GM18507 (cell line): ENCODE measurements at places on chromosomes 3 and 15.

GRCh38 chr3:123525433-123525832, 59.4 kb downstream of the HACD2 start:
- no peak for DNase-seq

- no peak for DNase-seq
Measured at GRCh38 chr15:29208352-29208751, 61.3 kb downstream of the NSMCE3 start.

DNA sequence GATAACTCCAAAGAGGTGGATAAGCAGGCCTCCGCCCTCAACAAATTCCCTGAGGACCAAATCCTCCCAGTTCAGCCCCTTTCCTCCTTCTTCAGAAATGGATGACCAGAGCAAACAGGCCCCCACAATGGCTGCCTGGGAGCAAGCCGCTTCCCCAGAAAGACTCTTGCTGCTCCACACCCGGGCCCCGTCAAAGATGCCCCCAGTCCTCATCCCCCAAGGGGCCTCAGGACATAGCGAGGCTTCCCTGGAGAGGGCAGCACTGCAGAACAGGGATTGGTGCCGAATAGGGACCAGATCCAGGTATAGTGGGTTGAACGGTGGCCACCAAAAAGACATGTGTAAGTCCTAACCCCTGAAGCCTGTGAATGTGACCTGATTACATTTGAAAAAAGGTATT, 502.3 kb downstream of the SHQ1 start:
- DNase-seq: no peak

GRCh38 chr3:117706756-117707155, 997.2 kb downstream of the TUSC7 start:
- no peak for DNase-seq

DNA sequence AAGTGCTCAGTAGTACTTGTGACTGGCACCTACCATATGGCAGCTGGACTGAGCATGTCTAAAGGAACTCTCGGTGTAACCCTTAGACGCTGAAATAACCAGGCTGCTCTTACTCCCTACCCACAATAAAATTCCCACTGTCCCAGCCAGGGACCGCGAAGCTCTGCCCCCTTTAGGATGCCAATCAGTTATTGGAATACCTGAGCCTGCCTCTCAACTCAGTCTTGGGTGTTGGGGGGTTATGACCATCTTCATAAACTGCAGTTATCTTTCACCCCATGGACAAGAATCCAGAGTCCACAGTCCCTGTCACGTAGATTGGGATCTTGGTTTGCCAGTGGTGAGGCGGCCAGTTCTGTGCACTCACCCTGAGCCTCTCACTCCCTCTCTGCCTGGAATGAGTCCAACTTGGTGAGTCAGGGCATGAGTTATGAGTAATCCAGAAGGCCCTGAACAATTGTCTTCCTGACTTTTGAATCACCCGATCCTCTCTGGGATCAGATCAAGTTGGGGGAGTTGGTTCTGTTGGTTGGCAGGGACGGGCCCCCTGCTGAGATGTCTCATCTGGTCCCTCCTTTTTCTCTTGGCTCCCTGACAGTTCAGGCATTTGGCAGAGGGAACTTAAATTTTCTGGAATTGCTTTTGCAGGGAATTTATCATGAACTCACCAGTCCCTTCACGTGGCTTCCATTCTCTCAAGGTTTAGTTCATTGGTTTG, 120.1 kb upstream of the UBE2E1 start:
- DNase-seq: no peak

GRCh38 chr15:101152914-101153313, 98.9 kb downstream of the CHSY1 start:
- no peak for DNase-seq

GRCh38 chr3:65625305-65625704, 413.4 kb downstream of the MAGI1 start:
- no peak for DNase-seq

GRCh38 chr3:12489832-12490231, 5.6 kb downstream of the TSEN2 start:
- DNase-seq: no peak

DNA sequence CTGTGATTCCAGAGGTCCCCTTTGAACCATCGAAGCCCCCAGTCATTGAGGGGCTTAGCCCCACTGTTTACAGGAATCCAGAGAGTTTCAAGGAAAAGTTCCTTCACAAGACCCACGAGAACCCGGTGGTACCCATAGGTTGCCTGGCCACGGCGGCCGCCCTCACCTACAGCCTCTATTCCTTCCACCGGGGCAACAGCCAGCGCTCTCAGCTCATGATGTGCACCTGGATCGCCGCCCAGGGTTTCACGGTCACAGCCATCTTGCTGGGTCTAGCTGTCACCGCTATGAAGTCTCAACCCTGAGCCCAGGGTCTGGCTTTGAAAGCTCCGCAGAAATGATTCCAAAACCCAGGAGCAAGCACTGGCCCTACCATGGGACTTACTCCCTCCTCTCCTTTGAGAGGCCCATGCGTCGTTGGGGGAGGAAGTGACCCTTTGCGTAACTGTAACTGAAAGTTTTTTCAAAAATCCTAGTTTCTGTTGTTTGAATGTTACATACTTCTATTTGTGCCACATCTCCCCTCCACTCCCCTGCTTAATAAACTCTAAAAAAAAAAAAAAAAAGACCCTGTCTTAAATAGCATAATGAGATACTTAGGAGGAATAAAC, 85.1 kb upstream of the CSPG5 start:
- DNase-seq: no peak

GRCh38 chr15:29888646-29889045, 66.4 kb upstream of the TJP1 start:
- DNase-seq: no peak

DNA sequence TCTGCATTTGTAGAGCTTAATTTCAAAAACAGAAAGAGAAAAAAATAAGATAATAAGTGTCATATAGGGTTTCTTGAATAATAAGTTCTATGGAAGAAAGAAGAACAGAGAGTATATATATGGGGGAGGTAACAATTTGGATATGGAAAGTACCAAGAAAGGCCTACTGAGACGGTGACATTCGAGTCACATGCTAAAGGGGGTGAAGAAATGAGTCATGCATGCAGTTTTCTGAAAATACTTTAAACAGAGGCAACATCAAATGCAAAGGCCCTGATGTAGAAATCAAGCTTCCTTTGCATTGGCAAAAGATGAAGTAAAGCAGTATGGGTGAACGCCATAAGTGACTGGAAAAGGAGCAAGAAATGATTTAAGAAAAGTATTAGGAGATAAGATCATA, 371.6 kb upstream of the ZNF385D start:
- DNase-seq: peak; percentile 2

DNA sequence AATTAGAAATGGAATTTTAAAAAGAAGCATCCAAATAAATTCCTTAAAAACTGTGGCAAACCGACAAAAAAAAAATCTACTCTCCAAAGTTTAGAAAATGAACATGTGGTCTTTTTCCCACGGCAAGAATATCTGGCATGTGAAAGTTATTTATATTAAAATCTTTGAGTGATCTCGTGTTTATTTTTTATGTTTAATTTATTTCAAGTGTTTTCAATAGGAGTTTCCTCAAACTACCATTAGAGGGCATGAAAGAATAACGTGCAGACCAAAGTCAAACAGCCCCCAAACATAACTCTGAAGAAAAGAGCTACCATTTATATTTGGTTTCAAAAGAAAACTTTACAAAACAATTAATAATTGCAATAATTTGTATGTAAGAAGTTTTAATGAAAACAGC, 286.4 kb downstream of the ZIC4 start:
- no peak for DNase-seq

DNA sequence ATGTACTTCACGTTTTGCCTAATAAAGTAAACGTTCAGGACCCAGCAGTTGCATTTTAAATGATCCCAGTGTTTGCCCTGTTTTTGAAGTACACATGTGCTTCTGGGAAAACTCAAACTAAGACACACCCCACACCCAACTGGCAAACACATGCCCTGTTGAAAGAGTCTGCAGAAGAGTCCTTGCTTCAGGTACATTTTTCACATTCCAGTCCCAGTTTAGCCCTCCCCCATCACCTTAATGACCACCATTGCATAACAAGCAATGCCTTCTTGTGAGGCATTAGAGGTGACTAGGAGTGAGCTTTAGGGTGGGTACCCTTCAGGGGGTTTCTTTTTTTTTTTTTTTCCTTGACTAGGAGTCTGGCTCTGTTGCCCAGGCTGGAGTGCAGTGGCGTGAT, 322.3 kb downstream of the CNTN4 start:
- no peak for DNase-seq

DNA sequence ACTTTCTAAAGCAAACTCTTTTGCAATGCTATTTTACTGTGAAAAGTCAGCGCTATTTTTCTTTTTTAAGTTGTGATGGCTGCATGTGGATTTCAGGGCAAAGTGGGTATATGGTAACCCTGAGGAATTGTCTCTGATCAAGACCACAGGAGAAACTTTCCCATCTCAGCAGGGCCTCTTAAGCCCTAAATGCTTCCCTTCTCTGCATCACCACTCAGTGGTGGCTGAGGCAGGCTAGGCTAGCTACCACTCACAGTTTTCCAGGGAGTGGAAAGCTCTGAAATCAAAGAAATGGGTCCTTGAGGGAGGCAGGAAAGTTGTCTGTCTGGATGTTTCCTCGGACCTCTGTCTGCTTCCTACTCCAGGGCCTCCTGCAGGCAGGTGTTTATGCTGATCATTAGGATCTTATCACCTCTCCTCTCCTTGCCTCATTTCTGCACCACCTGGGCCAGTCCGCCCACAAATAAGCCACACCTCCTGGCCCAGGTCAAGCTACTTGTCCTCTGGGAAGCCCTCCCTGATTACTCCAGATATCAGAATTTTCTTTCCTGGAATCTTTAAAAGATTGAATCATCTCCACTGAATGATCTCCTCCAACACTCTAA, 37.0 kb downstream of the CEMIP start:
- no peak for DNase-seq

- DNase-seq: no peak
Measured at GRCh38 chr3:128054367-128054766, 2.1 kb downstream of the SEC61A1 start.

DNA sequence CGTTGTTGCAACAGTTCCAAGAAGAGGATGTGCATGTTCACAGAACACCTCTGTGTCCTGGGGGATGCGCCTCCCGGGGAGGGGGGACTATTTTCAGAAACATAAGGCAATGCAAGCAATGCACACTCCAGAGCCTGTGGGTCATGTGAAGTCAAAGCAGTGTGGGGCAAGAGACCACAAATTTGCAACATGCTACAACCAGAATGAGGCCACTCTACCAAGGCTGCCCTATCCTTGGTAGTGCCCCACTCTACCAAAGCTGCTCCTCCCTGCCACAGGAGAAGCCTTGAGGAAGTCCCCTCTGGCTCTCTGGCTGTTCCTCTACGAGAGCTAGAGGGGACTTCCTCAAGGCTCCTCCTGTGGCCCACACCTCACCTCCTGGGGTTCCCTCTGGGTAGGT, 8.4 kb upstream of the NR2C2 start:
- DNase-seq: no peak
